ENCODE measurements at places on chromosomes 4 and X.

DNA sequence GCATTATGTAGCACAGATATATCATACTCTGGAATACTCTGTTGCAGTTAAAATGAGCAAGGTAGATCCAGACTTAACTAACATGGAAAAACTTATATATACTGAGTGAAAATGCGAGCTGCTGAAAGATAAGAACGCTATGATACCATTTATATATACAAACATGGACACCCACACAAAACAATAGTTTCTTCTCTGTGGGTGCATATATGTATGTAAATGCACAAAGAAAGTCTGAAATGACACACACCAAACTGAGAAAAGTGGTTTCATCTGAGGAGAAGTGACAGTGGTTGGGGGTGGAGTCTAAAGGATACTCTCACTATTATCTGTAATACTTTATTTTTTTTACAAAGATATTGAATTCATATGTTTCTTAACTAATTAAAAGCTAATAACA is 12.2 kb upstream of the FGF2 start:
- DNase-seq = no peak

- no peak for DNase-seq
Measured at GRCh38 chr4:180101348-180102083, 2141.7 kb upstream of the TENM3 start.

DNA sequence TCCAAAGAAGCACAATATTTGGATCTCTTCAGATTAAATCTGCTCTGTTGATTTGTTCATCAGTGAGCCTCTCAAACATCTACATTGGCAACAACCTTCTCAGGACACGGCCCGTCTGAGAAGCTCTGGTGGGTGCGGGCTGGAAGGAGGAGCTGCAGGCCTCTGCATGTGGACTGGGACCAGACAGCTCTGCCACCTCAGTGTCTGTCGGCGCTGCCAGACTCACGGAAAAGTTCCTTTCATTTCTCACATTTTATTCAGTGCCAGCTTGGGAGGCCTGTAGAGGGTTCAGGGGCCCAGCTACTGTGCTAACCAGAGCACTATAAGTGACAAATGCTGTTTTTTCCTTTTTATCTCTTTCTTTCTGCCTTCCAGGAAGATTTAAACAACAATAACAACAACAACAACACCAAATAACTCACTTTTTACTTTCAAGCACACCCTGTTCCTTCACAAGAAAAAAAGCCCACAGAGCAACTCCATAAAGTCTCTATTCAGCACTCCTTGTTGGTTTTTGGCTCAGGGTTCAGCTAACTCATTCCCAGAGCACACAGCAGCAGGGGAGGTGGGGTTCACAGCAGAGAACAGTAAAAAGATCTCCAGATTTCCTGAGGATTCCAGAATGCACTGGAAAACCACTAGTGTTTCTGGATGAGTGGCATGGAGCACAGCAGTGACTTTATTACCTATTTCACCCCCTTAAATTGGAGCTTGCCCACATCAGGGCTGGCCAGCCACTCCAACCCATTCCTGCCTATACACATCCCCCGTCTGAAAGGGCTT is 23.2 kb upstream of the HOPX start:
- DNase-seq = no peak

DNA sequence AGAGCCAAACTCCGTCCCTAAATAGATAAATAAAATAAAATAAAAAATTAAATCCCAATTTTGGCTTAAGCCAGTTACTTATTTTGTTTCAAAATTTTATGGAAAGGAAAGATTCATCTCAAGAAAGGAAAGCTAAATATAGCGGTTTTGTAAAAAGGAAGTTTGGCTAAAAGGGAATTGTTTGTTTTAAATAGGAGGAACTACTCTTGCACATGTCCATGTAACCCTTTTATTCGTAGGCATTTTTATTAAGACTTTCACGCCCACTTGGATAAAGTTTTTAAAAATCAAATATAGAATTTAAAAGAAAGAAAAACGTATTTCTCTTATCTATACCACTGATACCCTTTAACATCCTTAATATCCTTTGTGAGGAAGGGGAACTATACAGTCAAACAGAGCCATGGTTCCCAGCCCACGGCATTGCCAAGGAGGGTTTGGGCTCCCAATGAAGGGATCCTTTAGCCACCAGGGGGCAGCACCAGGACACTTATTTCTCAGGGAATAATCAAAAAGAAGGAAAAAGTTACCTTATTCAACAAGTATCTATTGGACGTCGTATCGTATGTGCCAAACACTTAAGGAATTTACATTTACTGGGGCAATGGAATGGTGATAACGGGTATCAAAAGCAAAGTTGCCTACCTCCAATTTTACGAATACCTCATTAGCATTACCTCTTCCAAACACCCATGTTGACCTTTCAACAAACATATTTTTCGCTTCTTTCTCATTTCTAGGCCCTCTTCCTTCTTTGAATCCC is 27.7 kb downstream of the CDKN2AIP start:
- peak; percentile 50 for DNase-seq

- no peak for DNase-seq
Measured at GRCh38 chr4:163930086-163930485, 435.6 kb downstream of the TMA16 start.

GRCh38 chr4:89119166-89119565 is 7.8 kb downstream of the TIGD2 start:
- DNase-seq = no peak

- DNase-seq = no peak
Measured at GRCh38 chrX:40202456-40202855, 104.7 kb upstream of the BCOR start.

DNA sequence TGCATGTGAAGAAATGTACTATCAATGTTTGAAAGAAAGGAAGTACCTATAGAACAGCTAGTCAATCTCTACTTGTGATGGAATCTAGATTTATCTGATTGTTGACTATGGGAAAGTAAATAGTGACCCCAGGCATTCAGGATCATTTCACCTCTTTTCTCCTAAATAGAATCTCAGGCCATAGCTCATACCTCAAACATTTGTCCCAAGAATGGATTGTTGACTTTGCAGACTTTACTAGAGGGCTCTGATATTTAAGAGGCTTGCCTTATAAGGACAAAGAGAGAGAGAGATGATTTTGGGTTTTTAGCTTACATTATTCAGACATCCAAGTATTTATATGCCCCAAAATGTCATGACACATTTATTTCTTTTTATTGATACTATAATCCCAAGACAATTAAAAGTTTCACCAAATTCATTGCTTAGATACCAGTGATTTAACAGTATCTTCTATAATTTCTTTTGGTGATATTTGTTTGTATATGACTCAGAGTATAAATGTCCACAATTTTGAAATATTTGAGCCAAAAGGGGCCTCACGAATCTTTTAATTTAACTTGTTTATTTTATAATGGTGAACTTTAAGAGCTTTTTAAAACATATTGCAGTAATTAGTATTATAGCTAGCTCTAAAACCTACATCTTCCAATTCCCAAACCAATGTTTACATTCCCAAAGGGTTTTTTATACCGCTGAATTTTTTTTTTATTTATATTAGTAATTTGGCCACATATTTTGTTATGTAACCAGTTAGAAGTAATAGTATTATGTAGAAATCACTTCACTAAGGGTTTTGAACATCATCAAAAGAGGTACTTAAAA is 614.1 kb downstream of the PCDH7 start:
- no peak for DNase-seq

DNA sequence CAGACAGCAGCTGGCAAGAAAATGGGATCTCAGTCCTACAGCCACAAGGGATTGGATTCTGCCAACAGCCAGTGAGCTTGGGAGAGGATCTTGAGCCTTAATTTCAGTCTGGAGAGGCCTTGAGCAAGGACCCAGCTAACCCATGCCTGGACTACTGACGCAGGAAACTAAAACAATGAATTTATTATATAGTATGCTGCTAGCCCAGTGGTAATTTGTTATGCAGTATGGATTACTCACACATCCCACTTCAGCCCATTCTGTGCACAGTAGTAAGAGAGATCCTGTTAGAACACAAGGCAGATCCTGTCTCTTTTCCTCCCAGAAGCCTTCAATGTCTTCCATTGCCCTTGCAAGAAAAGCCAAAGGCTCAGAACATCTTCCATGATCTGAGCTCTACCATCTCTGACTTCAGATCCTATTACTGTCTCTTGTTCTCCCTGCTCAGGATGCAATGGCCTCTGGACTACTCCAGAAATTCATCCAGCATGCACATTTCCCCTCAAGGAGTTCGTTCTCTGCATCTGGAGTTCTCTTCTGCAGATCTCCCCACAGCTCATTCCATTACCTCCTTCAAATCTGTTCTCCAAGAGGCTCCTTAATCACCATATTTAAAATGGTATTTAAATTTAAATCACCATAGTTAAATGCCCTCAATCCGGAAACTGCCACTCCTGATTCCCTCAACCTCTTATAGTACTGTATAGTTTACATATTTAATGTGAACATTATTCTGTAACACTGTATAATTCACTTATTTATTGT is 27.6 kb downstream of the SMIM20 start:
- no peak for DNase-seq

- DNase-seq = peak; percentile 11
Measured at GRCh38 chr4:124121461-124121971, 591.0 kb downstream of the ANKRD50 start.

- DNase-seq = no peak
Measured at GRCh38 chr4:118035309-118035708, 1.0 kb downstream of the NDST3 start.

DNA sequence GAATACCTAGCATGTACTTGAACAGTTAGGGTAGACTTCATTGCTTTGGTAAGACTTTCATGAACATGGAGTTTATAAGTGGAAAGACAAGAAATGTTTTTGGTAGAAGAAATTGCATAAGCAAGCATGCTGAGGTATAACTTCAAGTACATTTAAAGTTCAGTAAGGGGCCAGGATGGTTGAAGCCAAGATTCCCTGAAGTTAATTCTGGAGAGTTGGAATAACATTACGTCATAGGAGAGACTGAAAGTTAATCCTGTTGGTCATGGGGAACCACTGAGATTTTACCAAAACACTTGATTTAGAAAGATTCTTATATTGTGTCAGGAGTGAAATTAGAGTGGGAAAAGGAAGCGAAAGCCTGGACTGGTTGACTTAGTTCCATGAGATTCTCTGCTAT is 767.5 kb upstream of the MAGEB2 start:
- no peak for DNase-seq

- DNase-seq = no peak
Measured at GRCh38 chrX:20681683-20682082, 415.0 kb upstream of the RPS6KA3 start.

- no peak for DNase-seq
Measured at GRCh38 chr4:86055898-86056297, 304.0 kb downstream of the MAPK10 start.

DNA sequence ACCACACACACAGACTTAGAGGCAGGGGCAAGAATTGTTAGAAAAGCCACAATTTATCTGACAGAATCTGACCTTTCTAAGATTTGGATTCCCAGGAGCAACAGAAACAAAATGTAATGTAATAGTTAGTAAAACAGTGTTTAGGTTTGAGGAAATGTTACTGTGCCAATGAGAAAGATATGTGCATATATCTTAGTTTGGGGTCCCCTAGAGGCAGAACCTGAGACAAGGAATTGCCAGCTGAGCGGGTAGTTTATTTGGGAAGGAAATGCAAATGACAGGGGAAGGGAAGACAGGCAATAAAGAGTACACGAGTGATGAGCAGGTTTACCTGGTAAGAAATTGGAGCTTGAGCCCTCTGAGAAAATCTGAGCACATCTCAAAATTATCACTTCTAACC is 31.3 kb upstream of the DDX53 start:
- no peak for DNase-seq

DNA sequence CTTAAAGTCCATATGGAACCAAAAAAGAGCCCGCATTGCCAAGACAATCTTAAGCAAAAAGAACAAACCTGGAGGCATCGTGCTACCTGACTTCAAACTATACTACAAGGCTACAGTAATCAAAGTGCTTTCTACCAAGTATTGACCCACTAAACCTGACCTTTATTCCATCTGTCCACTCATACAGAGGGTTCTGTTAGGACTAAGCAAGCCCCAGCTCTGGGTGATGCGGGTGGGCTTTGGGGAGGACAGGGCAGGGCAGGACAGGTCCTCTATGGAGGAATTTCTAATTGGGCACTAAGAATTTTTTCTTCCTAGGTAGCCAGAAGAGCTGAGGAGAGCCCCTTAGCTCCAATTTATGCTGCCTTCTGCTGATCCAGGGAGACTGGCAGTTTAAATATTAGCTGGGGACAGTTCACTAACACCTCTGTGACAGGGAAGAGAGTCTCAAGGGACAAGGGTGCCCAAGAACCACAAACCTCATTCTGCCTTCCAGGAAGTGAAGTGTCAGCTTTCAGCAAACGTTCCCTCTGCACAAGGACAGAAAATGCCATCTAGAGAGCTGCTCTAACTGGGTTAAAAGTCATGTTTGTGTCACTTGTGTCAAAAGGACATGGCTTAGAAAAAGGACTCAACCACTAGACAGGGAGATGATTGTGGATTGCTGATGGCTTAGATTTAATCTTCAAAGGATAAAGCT is 143.2 kb downstream of the KIT start:
- DNase-seq = no peak

GRCh38 chr4:150160473-150160872 is 82.2 kb downstream of the DCLK2 start:
- no peak for DNase-seq

DNA sequence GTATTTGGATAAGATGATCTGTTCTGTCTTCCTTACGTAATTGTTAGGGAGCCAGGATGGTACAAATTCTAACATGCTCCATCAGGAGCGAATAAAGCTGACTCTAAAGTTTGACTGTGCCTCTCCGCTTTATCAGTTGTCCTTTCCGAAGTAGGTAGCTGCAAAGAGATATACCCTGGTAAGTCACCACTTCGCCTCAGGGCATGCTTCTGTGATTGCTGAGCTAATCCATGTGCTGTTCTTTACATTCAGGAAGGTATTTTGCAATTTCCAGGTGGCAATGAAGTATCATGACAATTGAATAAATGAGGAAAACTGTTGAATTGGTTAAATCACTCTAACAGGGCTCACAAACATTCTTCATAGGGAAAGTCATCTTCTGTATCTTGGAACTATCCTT is 38.9 kb downstream of the KIT start:
- DNase-seq = no peak

- no peak for DNase-seq
Measured at GRCh38 chrX:133908223-133908955, 77.0 kb downstream of the GPC3 start.

- DNase-seq = peak; percentile 10
Measured at GRCh38 chr4:65968831-65969558, 298.7 kb upstream of the EPHA5 start.

DNA sequence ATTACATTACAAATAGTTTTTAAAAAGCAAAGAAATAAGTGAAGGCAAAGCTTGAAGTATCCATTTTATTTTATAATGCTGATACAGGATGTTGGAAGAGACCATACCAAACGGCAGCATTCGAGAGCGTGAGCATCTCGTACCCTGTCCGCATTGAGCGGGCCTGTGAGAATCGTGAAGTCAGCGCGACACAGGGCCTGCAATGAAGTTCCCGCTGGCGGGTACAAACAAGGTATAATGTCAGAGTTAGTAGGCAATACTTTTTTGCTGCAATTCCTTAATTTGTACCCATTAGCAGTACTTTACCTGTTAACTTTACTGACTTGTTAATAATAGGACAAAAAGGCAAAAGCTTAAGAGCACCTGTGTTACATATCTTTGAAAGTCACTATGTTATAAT is 19.0 kb downstream of the HNRNPD start:
- DNase-seq = no peak

GRCh38 chrX:35858361-35858760 is 60.2 kb downstream of the MAGEB16 start:
- DNase-seq = no peak

Measured in HepG2 (cell line).